ENCODE measurements at places on chromosomes 11 and 22.

- no peak for DNase-seq
These were observed 8.8 kb upstream of the SEC14L4 start for GRCh38 chr22:30514252-30514651.

GRCh38 chr11:16484434-16484833, 128.1 kb upstream of the SOX6 start:
- DNase-seq = no peak

DNA sequence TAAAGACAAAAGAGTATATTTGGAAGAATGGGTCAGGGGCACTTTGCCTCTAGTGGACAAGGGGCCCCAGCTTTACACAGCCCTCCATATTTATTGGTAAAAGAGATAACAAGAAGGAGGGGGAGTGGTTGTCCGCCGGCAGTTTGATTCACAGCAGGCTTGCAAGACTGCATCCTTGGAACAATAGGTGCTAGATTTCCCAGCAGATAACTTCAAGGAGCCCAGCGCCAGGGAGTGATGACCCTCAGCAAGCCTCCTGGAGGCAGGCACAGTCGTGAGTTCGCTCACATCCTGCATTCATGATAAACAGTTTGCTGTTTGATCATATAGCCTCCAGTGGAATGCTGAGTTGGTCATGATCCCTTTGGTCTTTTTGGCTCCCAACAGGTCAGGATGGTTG, 67.8 kb upstream of the INCENP start:
- DNase-seq = no peak

DNA sequence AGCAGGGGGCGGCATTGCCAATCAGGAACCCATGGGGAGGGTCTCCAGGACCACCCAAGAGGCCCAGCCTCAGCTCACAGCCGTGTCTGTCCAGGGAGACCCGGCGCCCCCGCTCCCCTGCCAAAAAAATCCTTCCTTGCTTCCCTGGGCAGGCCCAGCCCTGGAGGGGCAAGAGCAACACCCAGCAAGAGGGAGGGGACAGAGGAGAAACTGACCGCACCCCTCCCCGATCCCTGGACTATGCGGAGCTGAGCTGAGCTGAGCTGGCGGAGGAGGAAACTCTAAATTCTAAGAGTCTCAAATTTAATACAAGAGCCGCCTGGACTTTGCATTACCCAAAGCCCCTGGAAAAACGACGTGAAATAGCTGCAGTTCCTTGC, 52.0 kb upstream of the SHISAL1 start:
- DNase-seq = no peak

DNA sequence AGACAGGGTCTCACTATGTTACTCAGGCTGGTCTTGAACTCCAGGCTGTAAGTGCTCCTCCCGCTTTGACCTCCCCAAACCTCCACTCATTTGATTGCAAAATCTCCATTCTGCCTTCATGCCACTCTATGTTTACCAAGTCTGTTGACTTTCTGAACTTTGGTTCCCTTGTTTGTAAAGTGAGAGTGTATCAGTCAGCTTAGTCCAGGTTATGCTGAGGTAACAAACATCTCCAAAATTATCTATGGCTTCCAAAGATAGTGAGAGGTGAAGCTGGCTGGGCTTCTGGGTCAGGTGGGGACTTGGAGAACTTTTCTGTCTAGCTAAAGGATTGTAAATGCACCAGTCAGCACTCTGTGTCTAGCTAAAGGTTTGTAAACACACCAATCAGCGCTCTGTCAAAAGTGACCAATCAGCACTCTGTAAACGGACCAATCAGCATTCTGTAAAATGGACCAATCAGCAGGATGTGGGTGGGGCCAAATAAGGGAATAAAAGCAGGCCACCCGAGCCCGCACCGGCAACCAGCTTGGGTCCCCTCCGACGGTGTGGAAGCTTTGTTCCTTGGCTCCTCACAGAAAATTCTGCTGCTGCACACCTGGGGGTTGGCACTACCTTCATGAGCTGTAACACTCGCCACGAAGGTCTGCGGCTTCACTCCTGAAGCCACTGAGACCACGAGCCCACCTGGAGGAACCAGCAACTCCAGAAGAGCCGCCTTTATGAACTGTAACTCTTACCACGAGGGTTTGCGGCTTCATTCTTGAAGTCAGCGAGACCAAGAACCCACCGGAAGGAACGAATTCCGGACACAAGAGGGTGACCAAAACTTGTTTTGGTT, 109.3 kb downstream of the MIAT start:
- no peak for DNase-seq

DNA sequence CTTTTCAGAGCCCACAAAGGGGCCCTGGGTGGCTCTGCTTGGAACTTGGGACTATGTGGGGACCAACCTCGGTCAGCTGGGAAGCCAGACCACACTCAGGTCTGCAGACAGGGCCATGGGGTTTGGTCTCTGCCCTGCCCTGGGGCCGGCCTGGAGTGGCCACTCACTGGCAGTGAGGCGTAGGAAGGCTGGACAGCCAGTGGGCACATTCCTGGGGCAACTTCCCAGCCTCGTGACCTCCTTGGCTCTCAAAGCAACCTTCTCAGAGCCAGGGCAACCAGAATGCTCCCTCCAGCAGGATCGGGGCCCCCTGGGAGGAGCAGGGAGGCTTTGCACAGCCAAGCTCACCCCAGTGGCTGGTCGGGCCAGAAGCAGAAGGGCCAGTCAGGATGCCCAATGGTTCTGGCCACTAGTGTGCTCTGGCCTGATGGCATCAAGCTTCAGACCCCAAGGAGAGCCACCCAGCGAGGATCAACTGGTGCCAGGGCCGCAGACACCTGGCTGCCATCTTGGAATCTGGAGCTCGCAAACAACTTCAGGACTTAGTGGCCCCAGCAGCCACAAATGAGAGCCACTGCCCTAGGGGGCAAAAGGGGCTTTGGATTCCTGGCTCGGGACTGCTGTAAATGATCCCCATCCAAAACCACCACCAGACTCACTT, 87.1 kb downstream of the MYEOV start:
- DNase-seq = no peak
